ENCODE measurements at places on chromosomes 5 and 9.

DNA sequence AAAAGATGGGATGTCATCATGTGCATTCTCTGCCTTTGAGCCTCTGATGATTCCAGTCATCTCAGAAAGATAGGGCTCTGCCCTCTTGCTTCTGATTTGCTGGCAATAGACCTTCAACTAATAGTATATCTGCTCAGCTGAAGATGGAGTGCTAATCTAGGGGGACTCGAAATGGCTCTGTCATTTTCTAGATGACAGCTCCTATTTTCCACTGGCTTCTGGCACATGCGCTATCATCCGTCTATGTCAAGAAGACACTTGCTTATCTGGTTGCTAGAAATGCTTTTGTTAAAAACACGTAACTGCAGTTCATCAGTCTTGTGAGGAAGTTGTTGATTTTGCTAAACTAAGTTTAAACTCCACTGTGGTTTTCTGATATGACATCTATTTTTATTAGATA lies 265.5 kb upstream of the ZNF608 start:
- no peak for DNase-seq

DNA sequence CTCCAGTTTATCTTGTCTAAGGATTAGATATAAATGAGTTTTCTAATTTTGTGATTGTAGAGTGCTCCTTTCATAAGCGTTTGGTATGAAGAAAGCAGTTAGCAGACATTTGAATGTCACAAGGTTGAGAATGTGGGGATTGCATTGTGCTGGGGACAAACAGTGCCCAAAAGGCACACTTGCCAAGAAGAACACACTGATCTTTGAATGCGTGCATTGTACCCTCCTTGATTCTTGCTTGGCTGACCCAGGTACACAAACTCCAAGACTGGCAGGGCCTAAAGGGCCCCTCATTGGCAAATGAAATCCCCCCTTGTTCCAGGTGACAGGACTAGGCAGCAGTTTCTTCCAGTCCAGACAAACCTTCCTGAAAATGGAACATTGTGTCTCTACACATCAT lies 96.9 kb upstream of the LIFR start:
- DNase-seq, result no peak

GRCh38 chr5:164361986-164362385 lies 856.6 kb downstream of the MAT2B start:
- no peak for DNase-seq

DNA sequence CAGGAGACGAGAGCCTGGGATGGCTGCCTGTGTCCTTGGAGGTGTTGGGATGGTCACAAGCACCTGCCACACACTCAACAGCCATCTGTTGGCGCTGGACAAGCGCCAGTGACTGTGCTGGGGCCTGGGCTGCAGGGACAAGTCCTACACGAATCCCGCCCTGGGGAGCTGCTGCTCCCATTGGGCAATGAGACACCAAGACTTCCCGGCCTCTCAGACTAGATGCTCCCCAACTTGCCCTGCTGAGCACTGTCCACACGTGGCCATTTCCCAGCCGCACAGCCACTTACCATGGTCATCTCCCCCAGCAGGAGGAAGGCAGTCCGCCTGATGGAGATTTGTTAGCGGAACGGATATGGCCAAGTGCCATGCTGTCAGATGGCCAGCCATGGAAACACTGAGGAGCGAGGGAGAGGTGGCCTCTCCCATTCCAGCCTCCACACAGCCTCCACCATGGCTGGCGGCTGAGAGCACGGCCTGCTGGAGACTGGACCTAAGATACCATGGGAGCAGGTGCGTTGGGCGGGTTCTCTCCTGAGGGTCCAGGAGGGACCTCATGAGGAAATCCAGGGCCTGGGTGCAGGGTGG lies 43.9 kb downstream of the PRRT1B start:
- no peak for DNase-seq

GRCh38 chr5:42801516-42802166 lies 10.1 kb downstream of the SELENOP start:
- DNase-seq, result no peak

GRCh38 chr5:107849118-107849517 lies 178.4 kb upstream of the EFNA5 start:
- no peak for DNase-seq

DNA sequence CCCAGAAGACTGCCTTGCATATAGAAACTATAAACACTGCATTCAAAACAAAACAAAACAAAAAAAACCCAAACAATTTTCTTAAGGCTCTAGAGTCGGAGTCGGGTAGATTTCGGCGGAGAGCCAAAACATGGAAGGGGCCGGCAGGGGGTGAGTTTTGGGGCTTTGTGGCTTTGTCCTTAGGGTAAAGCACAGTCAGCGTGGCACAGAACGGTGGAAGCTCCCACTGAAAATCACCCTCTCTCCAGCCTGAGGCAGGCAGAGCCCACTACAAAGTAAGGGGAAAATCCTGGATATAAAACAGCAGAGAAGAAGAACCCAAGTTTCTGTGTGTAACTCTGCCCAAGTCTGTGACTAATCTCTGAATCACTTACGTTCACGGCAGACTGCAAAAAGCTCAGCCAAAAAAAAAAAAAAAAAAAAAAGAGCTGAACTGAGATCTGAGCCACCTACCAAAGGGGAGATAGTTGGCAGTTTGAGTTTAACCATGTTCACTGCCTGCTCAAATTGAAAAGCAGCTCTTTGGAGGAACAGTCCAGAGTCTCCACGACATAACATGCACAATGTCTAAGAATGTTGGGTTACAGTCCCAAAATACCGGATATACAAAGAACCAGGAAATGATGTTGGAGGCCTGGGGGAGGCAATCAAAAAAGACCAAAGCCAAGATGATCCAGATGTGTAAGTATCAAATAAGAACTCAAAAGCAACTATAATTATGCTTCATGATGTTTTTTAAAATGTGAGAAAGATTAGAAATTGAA lies 26.6 kb upstream of the OR2K2 start:
- peak; percentile 60 for DNase-seq

DNA sequence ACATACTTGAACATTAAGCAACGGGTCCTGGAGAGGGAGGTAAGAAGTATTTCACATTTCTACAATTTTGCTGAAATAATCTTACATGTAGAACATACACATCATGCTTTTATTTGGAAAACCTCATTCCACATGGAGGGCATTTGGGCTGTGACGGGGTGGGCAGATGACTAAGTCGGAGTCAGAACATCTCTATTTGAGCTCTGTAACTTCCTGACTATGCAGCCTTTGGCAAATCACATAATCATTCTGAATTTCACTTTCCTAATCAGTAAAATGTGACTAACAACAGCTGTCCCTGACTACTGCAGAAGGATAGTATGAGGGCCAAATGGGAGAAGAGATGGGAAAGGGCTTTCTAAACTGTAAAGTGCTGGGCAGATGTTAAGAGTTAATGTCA lies 17.1 kb upstream of the IL6ST start:
- DNase-seq, result peak; percentile 85

GRCh38 chr5:142925795-142926194 lies 155.6 kb downstream of the ARHGAP26 start:
- DNase-seq, result peak; percentile 61

- no peak for DNase-seq
These were observed 76.2 kb downstream of the MRPL36 start for GRCh38 chr5:1723476-1723875.

DNA sequence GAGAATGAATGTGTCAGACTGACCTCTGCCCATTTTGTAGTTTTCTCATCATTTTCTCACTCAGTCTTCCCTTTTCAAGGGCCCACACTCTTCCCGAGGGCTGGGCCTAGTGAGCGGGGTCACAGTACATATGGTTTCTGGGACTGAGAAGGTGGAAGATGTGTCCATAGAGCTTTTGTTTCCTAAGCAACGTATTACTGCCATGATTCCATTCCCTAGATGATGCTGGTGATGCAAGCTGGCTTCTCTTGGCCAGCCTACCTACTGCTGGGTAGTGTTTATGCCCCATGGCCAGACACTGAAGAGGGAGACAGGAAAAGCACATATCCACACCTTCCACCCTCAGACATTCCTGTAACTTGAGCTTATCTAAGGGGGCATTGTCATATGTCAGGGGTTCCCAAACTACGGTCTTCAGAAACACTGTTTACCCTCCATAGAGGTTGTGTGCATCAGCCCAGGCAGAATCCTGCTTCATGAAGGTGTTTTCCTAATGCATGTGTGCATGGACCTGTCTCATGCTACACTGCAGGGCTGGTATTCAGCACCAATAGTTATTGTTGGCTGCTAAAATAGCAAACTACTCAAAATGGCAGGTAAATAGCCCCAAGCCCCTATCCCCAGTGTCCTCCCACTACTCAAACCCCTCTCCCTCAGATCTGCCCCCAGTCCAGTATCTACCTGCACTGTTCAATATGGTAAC lies 9.5 kb downstream of the IRF1 start:
- DNase-seq, result no peak

DNA sequence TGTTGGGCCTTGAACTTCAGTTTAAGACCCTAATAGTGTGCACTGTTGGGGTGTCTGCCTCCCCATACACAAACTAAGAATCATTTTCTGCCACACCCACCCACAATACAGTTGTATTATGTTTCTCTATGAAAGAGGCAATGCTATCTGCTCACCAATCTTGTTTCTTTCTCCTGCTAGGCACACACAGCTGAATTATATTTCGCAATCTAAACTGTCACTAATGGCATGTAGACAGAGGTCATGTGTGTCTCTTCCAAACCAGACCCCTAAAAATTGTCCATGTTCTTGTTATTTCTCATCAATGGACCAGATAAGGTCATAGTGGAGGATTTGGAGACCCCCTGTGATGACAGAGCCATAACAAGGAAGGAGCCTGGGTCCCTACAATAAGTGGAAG lies 57.3 kb downstream of the RIGI start:
- DNase-seq, result no peak

DNA sequence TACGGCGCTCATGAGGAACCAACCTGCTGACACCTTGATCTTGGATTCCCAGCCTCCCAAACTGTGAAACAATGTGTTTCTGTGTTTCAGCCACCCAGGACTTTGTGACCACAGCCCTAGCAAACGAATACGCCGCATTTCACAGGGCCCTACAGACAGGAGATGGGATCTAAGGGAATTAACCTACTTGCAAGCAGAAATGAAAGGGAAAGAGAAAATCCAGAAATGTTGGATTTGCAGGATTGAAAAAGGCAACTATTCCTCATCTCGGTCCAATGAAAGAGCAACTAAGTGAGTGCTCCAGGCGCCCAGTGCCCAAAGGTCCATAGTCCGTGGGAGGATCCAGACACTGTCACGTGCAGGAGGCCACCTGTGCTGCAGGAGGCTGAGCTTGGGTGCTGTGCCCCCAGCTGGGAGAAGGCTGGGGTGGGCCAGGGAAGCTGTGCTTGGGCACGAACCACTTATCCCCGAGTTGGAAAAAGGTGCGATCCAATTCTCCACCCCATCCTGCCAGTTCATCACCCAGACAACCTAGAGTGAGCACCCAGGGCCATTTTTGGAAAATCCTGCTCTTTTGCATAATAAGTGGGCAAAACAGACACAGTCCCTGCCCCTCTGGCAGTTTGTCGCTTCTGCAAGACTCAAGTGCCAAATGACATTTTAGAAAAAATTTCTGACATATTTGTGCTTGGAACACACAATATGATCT lies 177.9 kb downstream of the C9orf50 start:
- DNase-seq, result no peak

GRCh38 chr5:75626959-75627358 lies 15.7 kb downstream of the ANKDD1B start:
- no peak for DNase-seq

DNA sequence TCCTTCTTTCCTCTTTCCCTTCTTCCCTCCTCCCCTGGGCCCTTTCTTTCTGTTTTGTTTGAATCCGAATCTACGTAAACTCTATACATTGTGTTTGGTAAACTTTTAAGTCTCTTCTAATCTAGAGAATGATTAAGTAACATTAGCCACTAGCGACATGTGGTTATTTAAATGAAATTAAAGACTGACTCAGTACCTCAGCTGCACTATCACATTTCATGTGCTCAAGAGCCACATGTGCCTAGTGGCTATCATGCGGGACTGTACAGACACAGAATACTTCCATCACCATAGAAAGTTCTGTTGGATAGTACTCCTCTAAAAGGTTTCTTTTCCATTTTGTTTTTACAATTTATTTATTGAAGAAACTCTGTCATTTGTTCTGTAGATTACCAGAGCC lies 29.0 kb downstream of the DCTN4 start:
- no peak for DNase-seq

GRCh38 chr9:12271421-12271891 lies 421.7 kb upstream of the TYRP1 start:
- no peak for DNase-seq

GRCh38 chr5:87705876-87706275 lies 293.1 kb upstream of the CCNH start:
- no peak for DNase-seq

- DNase-seq, result no peak
These were observed 118.2 kb upstream of the HMHB1 start for GRCh38 chr5:143693651-143694252.

DNA sequence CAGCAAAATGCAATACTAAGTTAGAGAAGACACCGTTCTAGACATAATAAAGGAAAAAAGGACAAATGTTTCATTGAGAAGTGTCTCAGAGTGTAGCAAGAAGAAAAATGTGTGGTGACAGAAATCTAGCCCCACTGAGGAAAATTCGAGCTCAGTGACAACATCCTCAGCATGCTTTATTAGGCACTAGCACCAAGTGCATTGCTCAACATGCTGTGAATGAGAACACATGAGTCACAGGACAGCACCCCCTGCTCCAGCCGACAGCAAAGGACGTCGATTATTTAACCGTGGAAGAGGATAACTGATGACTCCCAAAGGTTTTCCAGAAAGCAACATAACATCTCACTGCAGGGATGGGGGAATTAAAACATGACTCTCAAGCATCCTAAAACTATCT lies 182.7 kb downstream of the GNAQ start:
- DNase-seq, result peak; percentile 70

DNA sequence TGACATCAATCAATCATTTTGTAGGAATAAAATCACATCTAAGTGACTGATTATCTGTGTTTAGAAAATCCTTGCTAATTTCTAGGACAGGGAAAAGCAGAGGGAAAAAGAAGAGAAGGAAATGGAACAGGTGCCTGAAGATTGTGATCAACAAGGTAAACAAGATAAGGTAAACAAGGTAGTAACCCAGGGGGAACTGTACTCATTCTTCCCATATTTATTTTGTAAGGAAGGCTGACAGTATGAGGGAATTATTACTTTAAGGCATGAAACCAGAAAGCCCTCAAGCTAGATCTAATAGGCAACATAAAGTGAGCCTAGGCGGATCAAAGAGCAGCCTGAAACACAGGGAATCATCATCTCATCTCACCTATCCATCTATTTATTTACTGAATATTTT lies 231.1 kb downstream of the MLLT3 start:
- no peak for DNase-seq

DNA sequence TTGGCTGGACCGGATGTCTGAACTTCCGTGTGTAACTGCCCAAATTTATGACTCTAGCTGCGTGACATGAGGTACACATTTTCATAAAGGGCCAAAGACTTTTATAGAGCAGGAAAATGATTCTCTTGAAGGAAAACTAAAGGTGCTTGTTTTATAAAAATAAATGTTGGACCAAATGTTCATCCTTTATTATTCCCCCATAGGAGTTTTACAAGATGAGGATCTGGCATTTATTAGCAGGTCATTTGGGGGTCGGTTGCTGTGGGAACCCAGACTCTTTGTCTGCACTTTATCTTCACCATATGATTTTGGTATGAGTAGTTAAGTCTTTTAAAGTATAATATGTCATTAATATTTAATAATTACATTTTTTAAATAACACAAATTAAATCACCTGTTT lies 571.2 kb downstream of the EFNA5 start:
- no peak for DNase-seq

- DNase-seq, result no peak
These were observed 28.4 kb downstream of the FBXW11 start for GRCh38 chr5:171978016-171978415.

- no peak for DNase-seq
These were observed 91.8 kb upstream of the ACO1 start for GRCh38 chr9:32292611-32293010.

- DNase-seq, result no peak
These were observed 398.7 kb downstream of the EBF1 start for GRCh38 chr5:158701007-158701391.
